ENCODE measurements at places on chromosomes 7 and 10.

- DNase-seq, result no peak
These were observed 68.6 kb upstream of the MEOX2 start for GRCh38 chr7:15755061-15755460.

DNA sequence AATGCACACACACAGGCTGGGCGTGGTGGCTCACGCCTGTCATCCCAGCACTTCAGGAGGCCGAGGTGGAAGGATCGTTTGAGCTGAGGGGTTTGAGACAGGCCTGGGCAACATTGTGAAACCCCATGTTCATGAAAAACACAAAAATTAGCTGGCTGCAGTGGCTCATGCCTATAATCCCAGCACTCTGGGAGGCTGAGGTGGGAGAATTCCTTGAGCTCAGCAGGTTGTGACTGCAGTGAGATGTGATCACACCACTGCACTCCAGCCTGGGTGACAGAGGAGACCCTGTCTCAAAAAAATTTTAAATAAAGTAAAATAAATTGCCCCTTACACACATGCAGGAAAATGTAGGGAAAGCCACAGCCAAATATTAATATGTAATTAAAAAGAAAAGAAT lies 44.1 kb downstream of the RNF32 start:
- DNase-seq, result no peak

GRCh38 chr10:113709221-113709838 lies 29.6 kb downstream of the CASP7 start:
- no peak for DNase-seq

DNA sequence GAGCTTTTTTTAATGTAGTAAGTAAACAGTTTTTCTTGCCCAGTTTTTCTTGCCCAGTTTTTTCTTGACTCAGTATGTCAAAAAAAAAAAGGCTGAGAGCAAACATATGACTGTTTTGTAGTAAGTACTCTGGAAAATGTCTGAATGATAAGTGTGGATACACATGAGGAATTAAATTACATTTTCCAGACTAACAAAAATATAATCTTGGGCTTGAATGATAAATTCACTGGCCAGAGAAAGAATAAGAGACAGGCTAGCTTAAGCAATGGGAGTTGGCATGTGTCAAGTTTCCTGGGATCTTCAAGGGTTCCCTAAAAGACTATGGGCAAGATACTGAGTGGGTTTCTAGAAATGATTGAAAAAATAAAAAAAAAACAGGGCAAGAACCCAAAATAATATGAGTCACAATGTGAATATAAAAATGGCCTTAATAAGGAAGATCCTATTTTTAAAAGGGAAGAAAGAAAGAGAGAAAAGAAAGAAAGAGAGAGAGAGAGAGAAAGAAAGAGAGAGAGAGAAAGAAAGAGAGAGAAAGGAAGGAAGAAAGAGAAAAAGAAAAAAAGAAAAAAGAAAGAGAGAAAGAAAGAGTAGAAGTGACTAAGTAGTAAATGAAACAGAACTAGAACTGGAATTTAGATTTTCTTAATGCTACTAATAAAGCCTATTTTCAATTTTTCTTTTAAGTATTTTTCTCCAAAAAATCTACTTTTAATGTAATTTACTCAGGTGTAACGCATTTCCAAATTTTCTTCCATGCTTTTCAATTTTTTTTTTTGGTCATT lies 60.2 kb downstream of the TFPI2 start:
- DNase-seq, result no peak

DNA sequence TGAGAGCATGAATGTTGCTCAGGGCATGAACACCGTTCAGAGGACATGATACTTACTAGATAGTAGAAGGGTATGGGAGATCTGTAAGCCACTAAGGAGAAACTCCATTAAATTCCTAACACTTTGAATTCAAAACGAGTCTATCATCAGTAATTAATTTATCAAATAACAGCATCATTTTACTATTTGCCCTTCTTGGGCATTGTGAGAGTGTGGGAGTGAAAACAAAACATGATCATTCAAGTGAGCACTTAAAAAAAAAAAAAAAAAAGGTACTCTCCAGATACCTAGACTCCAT lies 20.5 kb upstream of the ASB15 start:
- no peak for DNase-seq

- peak; percentile 95 for DNase-seq
These were observed 824 bp downstream of the IFRD1 start for GRCh38 chr7:112450807-112451761.

DNA sequence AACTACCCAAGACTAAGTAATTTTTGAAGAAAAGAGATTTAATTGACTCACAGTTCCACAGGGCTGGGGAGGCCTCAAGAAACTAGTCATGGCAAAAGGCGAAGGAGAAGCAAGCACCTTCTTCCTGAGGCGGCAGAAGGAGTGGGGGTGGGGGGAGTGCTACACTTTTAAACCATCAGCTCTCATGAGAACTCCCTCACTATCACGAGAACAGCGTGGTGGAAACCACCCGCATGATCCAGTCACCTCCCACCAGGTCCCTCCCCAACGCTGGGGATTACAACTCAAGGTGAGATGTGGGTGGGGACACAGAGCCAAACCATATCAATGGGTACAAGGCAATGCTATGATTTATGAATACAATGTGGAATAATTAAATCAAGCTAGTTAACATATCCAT lies 241.9 kb downstream of the PTPRN2 start:
- no peak for DNase-seq

DNA sequence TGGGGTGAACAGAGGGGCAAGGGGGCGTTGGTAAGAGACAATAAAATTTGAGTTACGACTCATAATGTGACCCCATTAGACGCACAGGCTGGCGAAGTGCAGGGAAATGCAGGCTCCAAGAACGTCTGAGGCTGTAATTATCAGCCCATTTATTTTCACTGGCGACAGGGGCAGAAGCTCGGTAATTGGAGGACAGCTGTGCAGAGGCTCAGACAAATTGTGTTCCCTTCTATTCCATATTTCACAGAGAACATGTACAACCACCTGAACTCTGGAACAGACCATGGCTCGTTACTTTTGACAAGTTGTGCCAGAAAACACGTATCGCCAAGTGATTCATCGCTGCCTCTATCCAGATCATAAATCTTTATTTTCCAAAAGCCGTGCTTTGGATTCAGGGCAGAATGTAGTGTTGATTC lies 137.3 kb upstream of the FRMD4A start:
- DNase-seq, result peak; percentile 20

GRCh38 chr7:77330169-77330882 lies 85.8 kb downstream of the GSAP start:
- no peak for DNase-seq

DNA sequence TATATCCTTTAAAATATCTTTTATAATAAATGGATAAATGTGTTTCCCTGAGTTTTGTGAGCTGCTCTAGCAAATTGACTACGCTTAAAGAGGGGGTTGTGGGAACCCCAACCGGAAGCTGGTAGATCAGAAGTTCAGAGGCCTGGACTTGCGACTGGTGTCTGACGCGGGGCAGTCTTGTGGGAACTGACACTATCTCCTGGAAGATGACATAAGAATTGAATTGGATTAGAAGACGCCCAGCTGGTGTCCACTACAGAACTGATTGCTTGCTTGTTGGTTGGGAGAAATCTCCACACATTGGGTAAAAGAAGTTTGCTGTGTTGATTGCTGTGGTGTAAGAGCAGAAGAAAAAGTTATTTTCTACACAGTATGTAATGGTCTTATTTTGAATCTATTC lies 51.1 kb upstream of the AHR start:
- DNase-seq, result no peak

GRCh38 chr7:155170331-155170730 lies 100.2 kb downstream of the HTR5A start:
- DNase-seq, result no peak

GRCh38 chr7:147478796-147479195 lies 1111.8 kb upstream of the C7orf33 start:
- DNase-seq, result no peak

DNA sequence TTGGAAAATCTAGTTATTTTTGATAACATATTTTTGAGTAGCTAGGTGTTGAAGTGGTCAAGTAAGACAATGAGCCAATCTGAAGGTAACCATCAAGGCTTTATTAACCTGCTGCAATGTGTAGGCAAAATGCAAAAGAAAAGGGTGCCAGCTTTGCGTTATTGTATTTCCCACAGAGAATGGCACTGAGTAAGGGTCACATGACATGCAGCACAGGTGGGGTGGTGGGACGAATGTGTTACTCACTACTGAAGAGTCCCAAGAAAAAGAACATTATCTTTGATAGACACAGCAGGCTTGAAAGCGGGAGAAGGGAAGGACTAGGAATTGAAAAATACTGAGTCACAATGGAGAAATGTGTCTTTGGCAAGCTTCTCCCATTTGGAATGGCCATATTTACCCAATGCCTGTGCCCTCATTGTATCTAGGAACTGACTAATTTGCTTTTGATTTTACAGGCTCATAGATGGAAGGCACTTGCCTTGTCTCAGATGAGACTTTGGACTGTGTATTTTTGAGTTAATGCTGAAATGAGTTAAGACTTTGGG lies 898.6 kb upstream of the POT1 start:
- no peak for DNase-seq

DNA sequence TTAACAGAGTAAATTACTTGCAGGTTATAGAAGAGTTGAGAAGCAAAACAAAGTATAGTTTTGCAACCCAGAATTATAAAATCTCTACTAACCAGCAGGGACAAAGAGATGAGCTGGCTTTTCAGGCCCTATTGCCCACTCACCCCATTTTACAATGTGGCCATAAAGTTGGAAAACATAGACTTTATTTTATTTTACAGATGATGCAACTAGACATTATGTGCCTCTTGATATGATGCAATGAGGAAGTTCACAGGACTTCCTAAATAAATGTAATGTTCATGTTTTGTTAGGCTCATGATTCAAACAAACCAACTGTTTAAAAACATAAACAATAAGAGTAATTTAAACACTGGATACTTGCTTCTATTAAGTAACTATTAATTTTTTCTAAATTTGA lies 141.1 kb upstream of the WNT16 start:
- no peak for DNase-seq

- DNase-seq, result peak; percentile 42
These were observed 240.7 kb downstream of the COBL start for GRCh38 chr7:51075681-51076580.

- DNase-seq, result no peak
These were observed 63.1 kb downstream of the BLNK start for GRCh38 chr10:96208271-96208670.

- no peak for DNase-seq
These were observed 56.0 kb upstream of the COMTD1 start for GRCh38 chr10:75291805-75292204.

- DNase-seq, result no peak
These were observed 123.3 kb downstream of the AOAH start for GRCh38 chr7:36600869-36601530.

DNA sequence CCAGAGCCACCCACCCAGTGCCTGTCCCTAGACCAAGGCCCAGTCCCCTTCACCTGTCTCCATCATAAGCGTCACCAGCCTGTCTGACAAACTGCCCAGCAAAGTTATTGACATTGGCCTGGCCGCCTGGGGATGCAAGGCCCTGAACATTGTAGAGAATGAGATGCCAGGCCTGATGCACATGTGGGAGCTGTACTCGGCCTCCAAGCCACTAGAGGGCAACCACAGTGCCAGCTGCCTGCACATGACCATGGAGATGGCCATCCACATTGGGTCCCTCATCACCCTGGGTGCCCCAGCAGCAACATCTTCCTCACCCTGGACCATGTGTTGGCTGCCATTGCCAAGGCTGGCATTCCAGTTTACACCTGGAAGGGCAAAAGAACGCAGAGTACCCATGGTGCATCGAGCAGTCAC lies 63.7 kb upstream of the ANTXRL start:
- no peak for DNase-seq

DNA sequence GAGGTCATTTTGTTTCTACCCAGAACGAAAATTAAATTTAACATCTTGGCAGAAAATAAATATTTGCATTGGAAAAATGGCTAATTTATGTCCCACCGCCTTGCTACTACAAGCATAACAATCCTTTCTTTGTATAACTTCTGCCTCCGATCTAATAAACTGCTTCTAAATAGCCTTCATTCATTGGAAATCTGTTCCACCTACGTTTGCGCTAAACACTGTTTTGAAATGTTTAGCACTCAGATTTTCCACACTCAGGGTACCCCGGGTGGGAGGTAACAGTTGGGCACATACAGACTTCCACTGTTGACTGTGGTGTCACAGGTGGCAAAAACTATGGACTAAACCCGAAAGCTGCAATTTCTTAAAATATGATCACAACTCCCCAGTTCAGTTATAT lies 96.4 kb downstream of the FGFR2 start:
- DNase-seq, result no peak

DNA sequence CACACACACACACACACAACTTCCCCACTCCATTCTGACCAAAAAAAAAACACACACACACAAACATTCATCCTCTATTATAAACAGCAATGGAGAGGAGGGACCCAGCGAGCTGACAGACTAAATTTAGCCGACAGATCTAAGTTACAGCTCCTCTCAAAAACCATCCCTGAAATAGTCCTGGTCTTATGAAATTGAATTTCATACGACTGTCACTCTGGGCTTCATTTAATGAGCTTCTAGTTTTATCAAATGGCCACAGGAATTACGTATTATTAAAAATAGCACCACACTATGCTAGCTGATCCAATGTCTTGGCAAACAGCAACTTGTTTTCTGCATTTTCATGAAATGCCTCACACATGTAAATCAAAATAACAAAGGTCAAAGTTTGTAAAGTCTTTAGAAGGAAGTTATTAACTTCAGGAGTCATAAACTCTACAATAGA lies 131.3 kb upstream of the ASAH2 start:
- DNase-seq, result no peak

DNA sequence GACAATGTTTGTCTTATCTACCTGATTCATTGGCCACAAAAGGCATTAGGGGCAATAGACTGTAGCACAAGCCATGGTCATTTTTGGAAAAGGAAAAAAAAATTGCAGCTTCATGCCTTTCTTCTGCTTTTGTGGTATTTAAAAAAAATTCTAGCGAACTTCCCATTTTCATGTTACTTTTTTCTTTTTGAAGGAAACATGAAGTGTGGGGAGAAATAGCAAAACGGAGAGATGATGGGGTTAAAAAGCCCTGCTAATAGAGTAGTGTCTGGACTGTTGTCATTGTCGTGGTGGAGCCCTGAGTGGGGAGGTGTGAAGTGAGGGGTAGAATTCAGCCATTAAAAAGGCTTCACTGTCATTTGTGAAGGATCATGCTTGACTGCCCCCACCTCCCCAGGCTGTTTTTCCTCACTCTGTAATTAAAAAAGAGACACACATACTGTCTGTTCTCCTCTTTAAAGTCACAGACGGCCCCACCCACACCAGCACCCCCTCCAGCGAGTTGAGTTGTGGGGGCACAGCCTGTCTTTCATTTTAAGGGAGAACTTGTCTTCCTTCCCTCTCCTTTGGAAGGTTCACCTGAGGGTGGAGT lies 272.4 kb downstream of the CREB5 start:
- no peak for DNase-seq

All from DMS 273 treated with DMSO at 0.1 percent for 48 hours (cell line).